ENCODE measurements at places on chromosomes 3 and 15.

DNA sequence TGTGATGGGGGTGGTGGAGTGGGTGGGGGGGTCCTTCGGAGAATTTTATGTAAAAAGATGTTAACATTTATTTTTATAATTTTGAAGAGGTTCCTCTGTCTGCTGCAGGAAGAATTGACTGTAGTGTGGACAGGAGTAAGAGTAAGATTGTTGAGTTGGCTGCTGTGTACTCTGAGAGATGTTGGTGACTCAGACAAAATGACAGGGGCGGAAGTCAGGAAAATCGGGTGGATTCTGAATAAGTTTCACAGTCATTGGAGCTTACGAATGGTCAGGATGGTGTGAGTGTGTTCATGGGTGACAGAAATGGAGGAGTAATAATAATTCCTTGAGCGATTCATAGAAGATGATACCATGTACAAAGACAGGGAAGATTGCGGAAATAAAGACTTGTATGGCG lies 420.0 kb downstream of the ROBO2 start:
- no peak for DNase-seq

GRCh38 chr15:25860885-25861866 lies 2.0 kb downstream of the ATP10A start:
- no peak for DNase-seq

DNA sequence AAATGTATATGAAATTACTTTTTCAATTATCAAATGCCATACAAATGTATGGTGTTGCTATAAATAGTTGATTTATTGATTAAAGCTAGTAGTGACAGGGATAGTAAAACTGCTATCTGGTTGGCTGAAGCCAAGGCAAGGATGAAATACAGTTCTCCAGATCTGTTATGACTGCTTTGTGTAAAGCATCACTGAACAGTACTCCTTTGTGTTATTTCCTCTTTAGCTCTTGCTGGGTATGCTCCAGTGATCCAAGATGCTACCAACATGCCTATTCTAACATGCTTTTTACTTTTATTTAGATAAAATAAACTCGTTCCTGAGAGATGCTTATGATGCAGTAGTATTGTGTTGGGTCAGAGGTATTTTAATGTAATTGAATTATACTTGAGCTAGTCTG lies 12.4 kb upstream of the UBR1 start:
- DNase-seq: no peak

DNA sequence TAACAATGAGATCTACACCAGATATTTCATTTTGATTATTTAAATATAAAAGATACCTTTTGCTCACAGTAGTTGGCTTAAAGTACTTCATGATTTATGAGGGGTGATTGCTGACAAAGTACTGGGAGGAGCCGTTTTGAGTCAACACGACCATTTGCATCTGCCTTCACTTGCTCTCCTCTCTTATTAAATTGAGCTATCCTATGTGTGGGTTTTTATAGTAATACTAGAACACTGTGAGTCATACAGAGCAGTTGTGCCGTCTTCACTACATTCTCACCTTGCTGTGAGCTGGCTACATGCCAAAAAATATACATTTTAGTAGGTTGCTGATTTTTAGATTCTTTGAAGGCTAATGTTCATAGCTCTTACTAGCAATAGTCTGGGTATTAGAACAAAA lies 161.2 kb downstream of the ALCAM start:
- peak; percentile 26 for DNase-seq

GRCh38 chr3:190504354-190505125 lies 9.3 kb upstream of the IL1RAP start:
- DNase-seq: no peak
